ENCODE measurements at places on chromosomes 2 and 18.

- no peak for DNase-seq
These were observed 14.5 kb upstream of the LPIN2 start for GRCh38 chr18:3027370-3027891.

- no peak for DNase-seq
These were observed 451.4 kb upstream of the ST6GAL2 start for GRCh38 chr2:107337209-107337898.

DNA sequence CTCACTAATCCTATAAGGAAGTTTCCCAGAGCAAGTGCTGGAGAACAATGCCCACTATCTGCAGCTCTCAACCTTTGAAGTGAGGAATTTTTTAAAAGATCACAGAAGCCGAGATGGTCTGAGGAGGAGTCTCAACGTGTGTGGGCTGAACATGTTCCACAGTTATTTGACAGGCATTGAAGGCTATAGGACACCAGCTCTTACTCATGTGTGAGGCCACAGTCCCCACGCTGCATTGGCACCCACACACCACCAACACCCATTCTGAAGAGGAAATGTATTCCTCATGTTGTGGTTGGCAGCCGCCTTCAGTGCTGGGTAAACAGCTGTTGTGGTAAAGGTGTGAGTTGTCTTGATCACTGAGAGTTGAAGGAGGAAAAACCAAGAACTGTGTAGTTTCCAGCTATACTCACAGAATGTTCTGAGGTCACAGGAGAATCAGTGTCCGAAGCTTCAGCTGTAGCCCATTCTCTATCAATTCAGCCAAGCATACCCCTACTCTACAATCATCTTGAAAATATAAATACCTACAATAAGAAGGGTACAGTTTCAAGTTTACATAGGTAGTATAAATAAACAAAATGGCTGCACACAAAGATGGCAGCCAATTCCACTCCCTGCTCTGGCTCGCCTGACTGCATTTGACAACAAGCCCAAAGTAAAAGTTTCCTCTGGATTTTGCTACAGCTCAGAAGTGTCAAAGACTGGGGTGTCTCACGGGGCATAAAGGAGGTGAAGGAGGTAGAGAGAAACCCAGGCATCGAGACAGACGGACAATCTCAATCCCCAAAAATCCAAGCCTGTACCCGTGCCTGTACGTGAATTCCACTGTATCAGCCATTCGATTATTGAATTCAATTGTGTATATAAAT, 12.1 kb downstream of the CD226 start:
- no peak for DNase-seq

GRCh38 chr2:144310889-144311608, 208.9 kb downstream of the ZEB2 start:
- DNase-seq: no peak

GRCh38 chr2:124908411-124908810, 883.3 kb downstream of the CNTNAP5 start:
- no peak for DNase-seq

- no peak for DNase-seq
These were observed 4.5 kb downstream of the RBMS1 start for GRCh38 chr2:160489111-160489510.

DNA sequence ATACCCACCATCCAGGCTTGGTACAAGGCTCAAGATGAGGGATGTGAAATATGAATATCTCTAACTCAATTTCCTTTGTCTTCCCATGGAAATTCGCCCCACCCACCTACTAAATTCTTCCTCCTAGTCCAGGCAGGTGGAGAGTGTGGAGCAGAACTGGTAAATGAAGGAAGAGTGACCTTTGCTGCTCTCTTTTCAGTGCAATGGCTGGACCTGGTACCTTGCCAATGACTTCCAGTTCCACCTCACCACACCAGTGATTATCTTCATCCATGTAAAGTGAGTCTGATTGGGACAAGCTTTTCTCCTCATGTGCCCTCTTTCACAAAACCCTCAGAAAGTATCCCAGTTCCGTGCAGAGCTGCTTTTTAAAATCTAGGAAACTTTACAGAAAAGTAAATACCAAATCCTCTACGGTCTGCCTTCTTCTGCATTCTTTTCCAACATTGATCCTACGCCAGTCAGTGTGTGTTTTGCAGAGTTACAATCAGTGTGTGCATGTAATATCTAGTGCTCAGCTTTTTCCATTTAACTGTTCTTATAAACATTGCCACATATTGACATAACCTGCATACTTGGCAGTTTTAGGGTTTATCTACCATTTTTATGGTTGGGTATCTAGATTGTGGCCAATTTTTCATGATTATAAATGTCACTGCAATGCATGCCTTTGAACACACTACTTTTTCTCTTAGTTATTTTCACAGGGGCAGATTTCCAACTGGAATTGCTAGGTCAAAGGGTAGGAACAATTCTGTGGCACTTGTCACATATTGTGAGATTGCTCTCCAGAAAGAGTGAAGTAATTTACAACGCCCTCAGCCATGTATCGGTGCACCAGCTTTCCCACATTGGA, 86.5 kb upstream of the SEC11C start:
- DNase-seq: no peak
